Fibroblast of pulmonary artery (primary cell): ENCODE measurements at places on chromosomes 1 and 21.

GRCh38 chr1:203052601-203053000 is 26.3 kb downstream of the PPFIA4 start:
- no peak for DNase-seq

- no peak for DNase-seq
Observed at GRCh38 chr1:54109129-54110090, 43.4 kb downstream of the CDCP2 start.

DNA sequence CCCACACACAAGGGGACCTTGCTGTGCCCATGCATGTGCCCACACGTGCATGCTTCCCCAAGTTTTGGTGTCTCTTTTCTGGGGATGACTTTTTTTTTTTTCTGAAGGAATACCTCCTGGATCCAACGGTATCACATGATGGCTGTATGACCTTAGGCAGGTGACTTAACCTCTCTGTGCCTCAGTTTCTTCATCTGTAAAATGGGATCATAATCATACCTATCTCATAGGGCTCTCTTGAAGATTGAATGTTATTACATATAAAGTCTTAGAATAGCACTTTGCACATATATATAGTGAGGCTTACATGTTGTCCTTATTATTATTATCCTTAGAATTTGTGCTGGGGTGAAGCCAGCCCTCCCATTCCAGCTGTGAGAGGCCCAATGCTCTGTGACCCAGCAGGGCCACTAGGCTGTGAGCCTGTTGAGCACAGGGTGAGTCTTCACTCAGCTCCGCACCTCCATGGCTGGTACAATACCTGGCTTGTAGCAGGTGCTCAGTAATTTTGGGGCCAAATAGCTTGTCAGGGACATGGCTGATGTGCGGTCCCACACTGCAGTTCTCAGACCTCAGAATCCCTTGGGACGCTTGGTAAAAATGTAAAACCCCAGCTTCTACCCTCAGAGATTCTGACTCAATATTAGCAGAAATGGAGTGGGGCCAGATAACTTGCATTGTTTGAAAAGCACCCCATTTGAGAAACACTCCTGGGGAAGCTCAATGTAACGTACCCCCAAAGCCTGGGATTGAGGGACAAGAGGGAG is 20.6 kb downstream of the STUM start:
- DNase-seq: no peak

GRCh38 chr1:93172778-93173177 is 7.4 kb downstream of the TMED5 start:
- peak; percentile 46 for DNase-seq

- no peak for DNase-seq
Observed at GRCh38 chr1:227902641-227902990, 45.1 kb downstream of the WNT9A start.

GRCh38 chr1:197902131-197902453 is 338 bp upstream of the C1orf53 start:
- no peak for DNase-seq

GRCh38 chr1:24203404-24203803 is 16.3 kb upstream of the IFNLR1 start:
- no peak for DNase-seq
